ENCODE measurements at places on chromosomes 4 and X. TPM values are rescaled to one million over a fixed set of nuclear protein-coding genes. Genes with fewer than 3 reads are reported as not detected.

- no peak overlapping the region for H3K4me3 ChIP-seq
- no peaks in the 10 kb centered on the region for H3K27me3 ChIP-seq
- no peaks in the 10 kb centered on the region for H3K36me3 ChIP-seq
- no peak for DNase-seq
- H3K4me1 ChIP-seq: peaks cover 13% of the 10 kb centered on the region
These were observed 233.5 kb downstream of the SCFD2 start for GRCh38 chr4:53132132-53132891.

DNA sequence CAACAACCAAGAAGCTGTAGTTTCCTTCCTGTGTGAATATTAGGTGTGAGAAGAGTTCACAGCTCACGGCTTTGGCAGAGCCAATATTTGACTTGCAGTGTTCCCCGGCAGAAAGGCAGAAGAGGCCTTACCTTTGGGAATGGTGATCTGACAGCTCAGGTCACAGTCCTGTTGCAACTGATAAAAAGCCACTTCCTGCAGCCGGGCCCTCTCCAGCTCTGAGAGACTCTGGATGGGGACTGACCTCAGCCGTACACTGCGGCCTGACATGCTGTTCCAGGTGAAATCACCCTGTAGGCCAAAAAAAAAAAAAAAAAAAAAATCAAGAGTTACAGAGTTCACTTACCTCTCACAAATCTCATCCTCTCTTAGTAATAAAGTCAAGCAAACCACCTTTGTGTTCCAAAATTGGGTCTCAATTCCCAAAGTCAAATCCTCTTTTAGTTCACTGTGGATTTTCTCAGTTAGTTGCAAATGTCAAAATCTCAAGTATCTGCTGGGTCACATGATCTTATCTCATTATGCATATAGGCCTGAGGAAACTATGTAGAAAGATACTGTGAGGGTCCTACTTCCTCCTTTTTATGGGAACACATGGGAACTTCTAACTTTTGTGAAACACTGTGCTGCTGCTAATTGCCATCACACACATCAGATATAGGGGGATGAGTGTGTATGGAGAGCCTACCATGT, 38.6 kb upstream of the AMELX start:
- DNase-seq: no peak
- H3K36me3 ChIP-seq: no peaks in the 10 kb centered on the region
- no peaks in the 10 kb centered on the region for H3K27me3 ChIP-seq
- H3K4me1 ChIP-seq: no peaks in the 10 kb centered on the region
- H3K4me3 ChIP-seq: no peak overlapping the region

DNA sequence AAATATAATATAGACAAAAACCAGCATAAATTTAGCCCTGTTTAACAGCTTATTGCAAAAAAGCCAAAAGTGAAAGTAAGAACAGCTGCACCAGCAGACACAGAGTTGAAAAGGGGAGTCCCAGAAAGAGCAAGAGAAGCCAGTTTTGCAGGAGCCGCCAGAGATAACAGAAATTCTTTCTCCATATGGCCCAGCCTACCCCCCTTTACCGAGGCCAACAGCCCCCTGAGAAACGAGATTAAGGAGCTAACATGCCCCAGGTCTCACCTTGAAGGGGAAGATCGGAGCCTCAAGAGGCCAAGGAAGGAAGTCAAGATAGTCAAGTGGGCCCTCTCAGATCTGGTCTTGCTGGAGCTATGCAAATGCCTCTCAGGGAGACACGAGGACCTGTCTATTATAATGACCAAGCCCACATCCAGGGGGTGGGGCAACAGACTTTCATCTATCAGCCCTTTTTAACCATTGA, 4.8 kb downstream of the ACOX3 start:
- H3K27me3 ChIP-seq: no peaks in the 10 kb centered on the region
- H3K36me3 ChIP-seq: no peaks in the 10 kb centered on the region
- peak overlapping the region; percentile 70 for H3K27ac ChIP-seq
- H3K4me3 ChIP-seq: peak overlapping the region; percentile 45
- no peak for DNase-seq

DNA sequence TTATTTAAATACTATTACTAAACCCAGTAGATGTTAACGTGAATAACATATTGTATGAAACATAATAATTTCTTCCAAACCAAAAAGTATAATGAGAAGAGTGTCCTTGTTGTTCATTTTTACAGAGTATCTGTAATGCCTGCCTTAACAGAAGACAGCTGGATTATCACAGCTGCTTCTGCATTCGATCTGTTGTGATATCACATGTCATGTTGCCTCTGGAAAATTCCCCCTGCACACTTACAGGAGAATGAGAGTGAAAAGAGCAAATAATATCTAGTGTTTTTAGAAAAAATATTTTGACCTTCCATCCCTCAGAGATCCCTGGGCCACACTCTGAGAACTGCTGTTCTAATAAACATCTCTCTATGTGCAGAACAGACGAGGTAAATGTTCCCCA, 240.1 kb upstream of the NOCT start:
- no peak for DNase-seq
- no peaks in the 10 kb centered on the region for H3K36me3 ChIP-seq
- H3K4me1 ChIP-seq: no peaks in the 10 kb centered on the region
- no peaks in the 10 kb centered on the region for H3K27me3 ChIP-seq
- no peak overlapping the region for H3K4me3 ChIP-seq

DNA sequence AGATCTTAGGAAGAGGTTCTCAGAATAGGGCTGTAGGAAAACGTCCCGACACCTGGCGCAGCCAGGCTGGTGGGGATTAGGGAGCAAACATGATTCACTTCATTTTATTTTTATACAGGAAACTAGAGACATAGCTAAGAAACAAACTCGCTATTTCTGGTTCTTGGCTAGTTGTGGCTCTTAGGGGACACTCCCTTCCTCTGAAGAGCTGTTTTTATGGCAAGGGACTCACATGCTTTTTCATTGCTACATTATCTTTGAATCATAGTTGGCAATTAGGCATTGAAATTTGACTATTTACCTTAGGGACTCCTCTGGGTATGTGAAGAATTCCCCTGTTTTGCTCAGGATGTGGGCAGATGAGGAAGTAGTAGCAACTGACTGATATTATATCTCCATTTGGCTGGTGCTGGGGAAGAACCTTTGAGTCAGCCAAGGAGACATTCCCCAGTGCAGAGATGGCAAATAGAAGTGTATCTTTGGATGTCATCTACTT, 174.5 kb downstream of the SMIM20 start:
- H3K4me3 ChIP-seq: no peak overlapping the region
- peaks cover 16% of the 10 kb centered on the region for H3K4me1 ChIP-seq
- no peak overlapping the region for H3K27ac ChIP-seq
- no peaks in the 10 kb centered on the region for H3K27me3 ChIP-seq
- DNase-seq: no peak

DNA sequence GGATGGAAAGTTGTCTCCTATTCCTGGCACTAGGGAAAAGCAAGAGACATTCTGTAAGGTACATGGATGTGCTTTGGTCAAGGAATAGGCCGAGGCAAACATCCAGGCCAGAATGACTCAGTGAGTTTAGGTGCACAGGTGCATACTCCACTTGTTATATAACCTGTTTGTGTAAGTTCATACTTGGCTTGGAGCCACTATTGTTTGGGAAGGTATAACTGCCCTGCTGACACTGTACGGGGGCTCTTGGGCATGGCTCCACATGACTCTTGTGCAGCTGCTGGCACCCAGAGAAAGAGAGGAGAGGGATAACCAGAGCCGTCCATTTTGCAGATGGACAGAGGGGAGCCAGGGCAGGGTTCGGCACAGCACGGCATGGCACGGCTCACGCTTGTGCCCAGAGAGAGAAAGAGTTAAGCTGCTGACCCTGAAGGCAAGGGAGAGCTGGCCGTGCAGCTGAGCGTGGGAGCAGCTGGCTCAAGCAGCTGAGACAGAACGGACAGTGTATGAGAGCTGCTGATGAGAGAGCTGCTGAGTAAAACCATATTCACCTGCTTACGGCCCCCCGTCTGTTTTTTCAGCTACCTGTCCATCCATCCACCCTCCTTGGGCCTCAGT, 98.0 kb downstream of the SLC2A9 start:
- peaks cover 7% of the 10 kb centered on the region for H3K36me3 ChIP-seq
- H3K27me3 ChIP-seq: no peaks in the 10 kb centered on the region
- DNase-seq: no peak
- no peaks in the 10 kb centered on the region for H3K4me1 ChIP-seq
- H3K27ac ChIP-seq: no peak overlapping the region
- H3K4me3 ChIP-seq: no peak overlapping the region

The MAGEB1 gene
- not detected for total RNA-seq

- no peaks in the 10 kb centered on the region for H3K27me3 ChIP-seq
- H3K36me3 ChIP-seq: no peaks in the 10 kb centered on the region
- H3K27ac ChIP-seq: no peak overlapping the region
- DNase-seq: no peak
- no peaks in the 10 kb centered on the region for H3K4me1 ChIP-seq
These were observed 86.7 kb downstream of the JAKMIP1 start for GRCh38 chr4:6113641-6114040.

The PPEF2 gene
- not detected for total RNA-seq

DNA sequence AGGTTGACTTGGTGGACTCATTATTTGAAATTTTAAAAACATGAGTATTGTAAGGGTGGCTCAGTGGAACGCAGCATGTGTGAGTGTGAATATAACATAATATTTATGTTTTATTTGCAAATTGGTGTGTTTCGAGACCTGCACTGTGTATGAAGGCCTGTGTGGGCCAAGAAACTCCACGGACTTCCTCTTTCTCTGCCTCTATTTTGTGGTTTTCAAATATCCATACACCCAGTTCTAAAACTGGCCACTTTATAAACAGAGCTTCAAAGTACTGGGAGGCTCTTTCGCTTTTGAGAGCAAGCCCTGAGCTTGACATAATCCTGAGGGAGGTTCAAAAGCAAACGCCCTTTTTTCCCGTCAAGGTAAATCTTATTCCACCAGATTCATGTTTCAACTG, 187.7 kb downstream of the GPAT3 start:
- no peaks in the 10 kb centered on the region for H3K36me3 ChIP-seq
- no peak overlapping the region for H3K4me3 ChIP-seq
- DNase-seq: no peak

The FRMD7 gene
- total RNA-seq: not detected

All from lower lobe of right lung (tissue), 2 donors.